ENCODE measurements at places on chromosomes 12 and 14. TPM values are rescaled to one million over a fixed set of nuclear protein-coding genes. Genes with fewer than 3 reads are reported as not detected.

The RNASE8 gene
- total RNA-seq: not detected

The TPPP2 gene
- not detected for total RNA-seq

The FUT8 gene
- 13.0 TPM for total RNA-seq

The NAV3 gene
- total RNA-seq: 5.9 TPM

The TAS2R9 gene
- not detected for total RNA-seq

The LRIG3 gene
- total RNA-seq: 4.8 TPM

The TTC9 gene
- 3.5 TPM for total RNA-seq

The PIWIL1 gene
- total RNA-seq: not detected

The ESPL1 gene
- total RNA-seq: 24.7 TPM

The RPS26 gene
- total RNA-seq: 659 TPM

The FBLN5 gene
- 6.1 TPM for total RNA-seq

The CD69 gene
- total RNA-seq: not detected

The CTSG gene
- total RNA-seq: not detected

The KRT7 gene
- total RNA-seq: 4,985 TPM

The WIF1 gene
- total RNA-seq: not detected

The PSEN1 gene
- total RNA-seq: 66.7 TPM

The KRT78 gene
- 0.20 TPM for total RNA-seq

The SIRT4 gene
- 0.65 TPM for total RNA-seq

The COX8C gene
- total RNA-seq: not detected

The POTEG gene
- not detected for total RNA-seq

The CLEC1A gene
- not detected for total RNA-seq

The NR2C1 gene
- total RNA-seq: 26.4 TPM

The TMEM132C gene
- not detected for total RNA-seq

The SMOC1 gene
- total RNA-seq: 18.1 TPM

The PLBD2 gene
- total RNA-seq: 25.4 TPM

The GLIPR1L2 gene
- 0.25 TPM for total RNA-seq

The KIF5A gene
- total RNA-seq: 0.20 TPM

The DNAI7 gene
- total RNA-seq: 0.16 TPM

The TSPAN19 gene
- total RNA-seq: not detected

The WASHC3 gene
- total RNA-seq: 31.7 TPM

The TAS2R8 gene
- total RNA-seq: not detected

The GPR68 gene
- 0.24 TPM for total RNA-seq

The ESRRB gene
- 0.30 TPM for total RNA-seq

The TEX22 gene
- total RNA-seq: 0.06 TPM

Measured in A549 treated with dexamethasone at 1 μM for 4 hours (cell line).